H9 (cell line): ENCODE measurements at places on chromosomes 3 and 15. TPM values are rescaled to one million over a fixed set of nuclear protein-coding genes. Genes with fewer than 3 reads are reported as not detected.

NANOGP8 gene
- 88.4 and 91.5 TPM in 2 replicates for total RNA-seq

LRRC34 gene
- total RNA-seq = 4.6 and 5.1 TPM in 2 replicates

RHOV gene
- 3.9 and 4.3 TPM in 2 replicates for total RNA-seq

TIMP4 gene
- total RNA-seq = 8.4 and 8.5 TPM in 2 replicates

LMCD1 gene
- total RNA-seq = 19.2 and 22.1 TPM in 2 replicates

ITPKA gene
- 0.77 and 0.99 TPM in 2 replicates for total RNA-seq

C3orf22 gene
- not detected in 2 replicates for total RNA-seq

DNA sequence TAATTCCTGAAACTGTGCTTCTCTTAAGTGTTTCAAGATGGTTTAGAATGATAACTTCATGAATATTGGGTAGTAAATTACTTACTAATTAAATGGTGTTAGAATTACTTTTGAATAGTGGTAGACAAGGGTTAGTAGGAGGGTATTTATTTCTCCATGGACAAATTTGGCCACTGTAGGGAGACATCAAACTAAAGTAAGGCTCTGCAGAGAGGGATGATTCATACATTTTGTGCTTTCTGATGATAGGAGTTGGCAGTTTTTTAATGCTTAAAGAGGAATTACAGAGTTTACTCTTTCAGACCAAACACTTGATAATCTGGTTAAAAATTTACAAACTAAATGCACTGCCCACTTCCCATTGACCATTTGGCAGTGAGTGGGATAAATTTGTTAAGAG lies 127.6 kb downstream of the NAALADL2 start:
- no peak overlapping the region for H3K4me3 ChIP-seq
- H3K4me1 ChIP-seq = no peaks in the 10 kb centered on the region
- no peak overlapping the region for H3K27ac ChIP-seq
- no peaks in the 10 kb centered on the region for H3K36me3 ChIP-seq

DNA sequence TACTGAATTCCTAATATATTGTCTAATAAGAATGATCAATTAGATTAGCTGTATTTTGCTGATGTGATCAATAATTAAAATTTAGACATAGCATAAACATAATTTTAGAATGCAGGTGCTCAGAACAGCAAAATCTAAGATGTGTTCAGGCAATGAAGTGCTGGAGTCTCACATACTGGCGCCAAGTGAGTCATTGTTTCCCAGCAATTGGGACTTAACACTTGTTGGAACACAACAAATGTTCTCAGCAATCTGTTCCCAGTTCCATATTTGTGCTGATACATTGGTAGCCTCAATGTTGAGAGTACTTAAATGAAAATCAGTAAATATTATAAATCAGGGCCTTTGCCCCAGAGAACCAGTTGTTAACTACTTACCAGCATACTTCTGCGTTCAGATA lies 619.0 kb downstream of the ROBO1 start:
- H3K36me3 ChIP-seq = 0 out of 2 replicates have a peak, but pooled peaks cover 4% of the 10 kb centered on the region
- no peaks in the 10 kb centered on the region for H3K4me1 ChIP-seq
- H3K27ac ChIP-seq = no peak overlapping the region
- H3K27me3 ChIP-seq = no peaks in the 10 kb centered on the region

DNA sequence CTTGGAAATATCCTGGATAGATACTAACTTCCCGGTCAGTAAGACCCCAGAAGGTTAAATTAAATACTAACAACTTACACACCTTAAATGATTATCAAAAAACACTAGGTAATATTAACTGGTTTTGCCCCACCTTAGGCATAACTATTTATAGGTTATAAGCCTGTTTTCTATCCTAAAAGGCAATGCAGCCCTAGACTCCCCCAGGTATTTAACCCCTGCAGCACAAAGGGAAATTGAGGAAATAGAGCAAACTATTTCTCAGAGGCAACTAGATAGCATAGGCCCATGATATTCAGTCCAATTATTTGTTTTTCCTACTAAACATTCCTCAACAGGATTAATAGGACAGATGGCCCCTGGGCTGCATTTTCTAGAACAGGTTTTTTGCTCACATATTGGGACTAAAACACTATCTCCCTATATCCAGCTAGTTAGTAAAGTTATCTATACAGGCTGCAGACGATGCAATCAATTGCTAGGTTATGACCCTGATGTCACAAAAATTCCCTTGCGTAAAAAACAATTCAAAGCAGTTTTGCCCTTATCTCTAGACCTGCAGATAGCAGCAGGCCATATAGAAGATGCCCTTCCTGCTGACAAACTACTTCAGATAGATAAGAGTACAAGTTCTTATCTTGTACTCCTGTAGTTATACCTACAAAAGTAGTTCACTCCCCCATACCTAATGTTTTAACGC lies 221.3 kb downstream of the DTWD1 start:
- H3K4me1 ChIP-seq = no peaks in the 10 kb centered on the region
- H3K4me3 ChIP-seq = no peak overlapping the region
- H3K27ac ChIP-seq = no peak overlapping the region
- no peak for DNase-seq
- peaks cover 15% of the 10 kb centered on the region for H3K36me3 ChIP-seq
- H3K27me3 ChIP-seq = no peaks in the 10 kb centered on the region

GRCh38 chr15:98604983-98605382 lies 43.4 kb upstream of the IGF1R start:
- no peak for DNase-seq
- H3K4me1 ChIP-seq = peaks cover 6% of the 10 kb centered on the region; the same call in 1 of the 2 replicates
- peaks cover 6% of the 10 kb centered on the region for H3K36me3 ChIP-seq
- no peak overlapping the region for H3K27ac ChIP-seq

GRCh38 chr3:189144645-189145044 lies 27.1 kb upstream of the TPRG1 start:
- H3K27ac ChIP-seq = no peak overlapping the region
- H3K4me1 ChIP-seq = no peaks in the 10 kb centered on the region; the same call in 1 of the 2 replicates
- H3K4me3 ChIP-seq = no peak overlapping the region
- no peaks in the 10 kb centered on the region for H3K36me3 ChIP-seq

DNA sequence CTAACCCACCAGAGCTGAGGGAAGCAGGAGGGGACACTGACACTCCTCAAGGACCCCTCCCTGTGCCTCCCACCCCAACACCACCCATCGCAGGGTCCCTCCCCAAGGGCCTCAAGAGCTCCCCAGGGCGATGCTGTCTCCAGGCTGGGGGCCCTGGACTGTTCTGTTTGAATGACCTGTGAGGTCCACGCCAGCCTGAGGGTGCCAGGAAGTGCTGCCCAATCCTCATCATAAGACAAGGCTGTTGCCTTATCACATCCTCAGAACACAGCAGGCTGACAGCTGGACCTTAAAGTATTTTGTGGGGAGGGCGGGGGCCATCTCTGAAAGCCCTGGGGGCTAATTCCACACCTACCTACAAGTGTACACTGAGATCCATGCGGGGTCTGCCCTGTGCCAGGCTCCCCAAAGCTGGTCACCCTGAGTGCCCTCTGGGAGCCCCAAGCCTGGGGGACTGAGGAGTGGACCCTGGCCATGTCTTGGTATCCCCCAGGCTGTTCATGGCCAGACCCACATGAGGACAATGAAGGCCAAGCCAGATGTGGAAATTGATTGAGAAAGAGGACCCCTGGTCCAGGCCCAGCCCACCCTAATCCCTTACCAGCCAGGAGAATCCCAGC lies 23.8 kb upstream of the GOLGA6C start:
- no peaks in the 10 kb centered on the region for H3K27me3 ChIP-seq
- no peak for DNase-seq
- no peaks in the 10 kb centered on the region for H3K36me3 ChIP-seq
- no peak overlapping the region for H3K4me3 ChIP-seq

DNA sequence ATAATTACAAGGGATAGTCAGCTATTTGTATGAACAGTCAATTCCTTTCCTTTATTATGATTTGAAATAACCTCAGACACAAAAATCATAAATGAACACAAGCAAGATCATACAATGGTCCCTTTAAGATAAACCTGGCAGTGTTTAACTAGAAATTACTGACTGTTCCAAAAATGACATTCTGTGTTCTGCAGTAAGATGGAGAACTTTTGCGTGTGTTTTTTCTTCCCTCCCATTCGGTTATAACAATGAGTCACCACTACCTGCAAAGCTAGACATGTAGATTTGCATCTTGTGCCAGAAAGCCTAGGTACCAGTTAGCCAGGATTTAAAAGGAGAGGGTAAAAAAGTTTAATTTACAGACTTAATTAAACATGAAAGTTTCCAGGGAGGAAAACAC lies 248.2 kb upstream of the ADAMTS9 start:
- no peak for DNase-seq
- H3K36me3 ChIP-seq = peaks cover 6% of the 10 kb centered on the region
- no peaks in the 10 kb centered on the region for H3K4me1 ChIP-seq
- no peak overlapping the region for H3K27ac ChIP-seq
- H3K4me3 ChIP-seq = no peak overlapping the region

- no peaks in the 10 kb centered on the region for H3K27me3 ChIP-seq
- DNase-seq = no peak
- peaks cover 4% of the 10 kb centered on the region; the same call in 1 of the 2 replicates for H3K36me3 ChIP-seq
- no peaks in the 10 kb centered on the region for H3K4me1 ChIP-seq
- no peak overlapping the region for H3K4me3 ChIP-seq
These were observed 36.4 kb upstream of the EHHADH start for GRCh38 chr3:185290266-185290665.

GRCh38 chr3:110955301-110955880 lies 116.2 kb upstream of the NECTIN3 start:
- H3K4me1 ChIP-seq = no peaks in the 10 kb centered on the region
- H3K4me3 ChIP-seq = no peak overlapping the region
- H3K27ac ChIP-seq = no peak overlapping the region
- no peak for DNase-seq
- no peaks in the 10 kb centered on the region for H3K27me3 ChIP-seq
- H3K36me3 ChIP-seq = peaks cover 7% of the 10 kb centered on the region; the same call in 2 of the 3 replicates

- no peak overlapping the region for H3K4me3 ChIP-seq
- H3K4me1 ChIP-seq = no peaks in the 10 kb centered on the region; the same call in 1 of the 2 replicates
- no peaks in the 10 kb centered on the region for H3K27me3 ChIP-seq
- no peak for DNase-seq
- no peak overlapping the region for H3K27ac ChIP-seq
These were observed 22.0 kb downstream of the ZNF710 start for GRCh38 chr15:90022905-90023700.

DNA sequence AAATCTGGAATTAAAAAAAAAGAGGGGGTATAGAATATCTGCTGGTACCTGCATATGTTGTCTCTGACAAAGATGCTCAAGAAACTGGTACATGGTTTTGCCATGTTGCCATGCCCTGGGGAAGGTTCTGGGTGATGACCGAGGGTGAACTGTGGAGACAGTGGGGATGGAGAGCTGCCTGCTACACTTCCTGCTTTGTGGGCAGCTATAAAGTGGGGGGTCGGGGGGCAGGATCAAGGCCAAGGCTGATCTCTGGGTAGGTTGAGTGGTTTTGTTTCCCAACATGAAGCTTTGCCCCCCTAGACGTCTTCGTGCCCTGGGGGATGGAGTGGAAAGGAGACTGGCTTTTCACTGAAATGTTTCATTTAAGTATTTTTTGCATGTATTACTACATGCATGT lies 74.6 kb downstream of the IQSEC1 start:
- H3K4me3 ChIP-seq = no peak overlapping the region
- no peaks in the 10 kb centered on the region for H3K27me3 ChIP-seq
- H3K4me1 ChIP-seq = 0 out of 2 replicates have a peak, but pooled peaks cover 3% of the 10 kb centered on the region

DNA sequence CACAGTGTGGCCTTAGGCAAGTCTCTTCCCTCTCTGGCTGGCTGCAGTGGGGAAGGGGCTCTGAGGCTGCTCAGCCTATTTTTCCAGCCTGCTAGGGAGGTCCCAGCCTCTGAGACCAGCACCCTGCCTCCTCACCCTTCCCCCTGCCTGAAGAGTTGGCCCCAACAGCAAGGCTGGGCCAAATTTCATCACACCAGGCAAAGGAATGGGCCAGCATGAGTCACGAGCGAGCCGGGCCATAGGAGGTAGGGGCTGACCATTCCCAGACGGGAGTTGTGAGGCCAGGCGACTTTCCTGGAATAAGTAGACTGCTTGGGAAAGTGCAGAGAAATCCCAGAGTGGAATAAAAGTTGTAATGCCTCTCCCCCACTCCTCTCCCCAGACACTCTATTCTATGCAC lies 5.7 kb upstream of the FBLN2 start:
- H3K4me1 ChIP-seq = no peaks in the 10 kb centered on the region; the same call in 1 of the 2 replicates
- no peak overlapping the region for H3K4me3 ChIP-seq
- H3K27ac ChIP-seq = no peak overlapping the region
- H3K36me3 ChIP-seq = no peaks in the 10 kb centered on the region

DNA sequence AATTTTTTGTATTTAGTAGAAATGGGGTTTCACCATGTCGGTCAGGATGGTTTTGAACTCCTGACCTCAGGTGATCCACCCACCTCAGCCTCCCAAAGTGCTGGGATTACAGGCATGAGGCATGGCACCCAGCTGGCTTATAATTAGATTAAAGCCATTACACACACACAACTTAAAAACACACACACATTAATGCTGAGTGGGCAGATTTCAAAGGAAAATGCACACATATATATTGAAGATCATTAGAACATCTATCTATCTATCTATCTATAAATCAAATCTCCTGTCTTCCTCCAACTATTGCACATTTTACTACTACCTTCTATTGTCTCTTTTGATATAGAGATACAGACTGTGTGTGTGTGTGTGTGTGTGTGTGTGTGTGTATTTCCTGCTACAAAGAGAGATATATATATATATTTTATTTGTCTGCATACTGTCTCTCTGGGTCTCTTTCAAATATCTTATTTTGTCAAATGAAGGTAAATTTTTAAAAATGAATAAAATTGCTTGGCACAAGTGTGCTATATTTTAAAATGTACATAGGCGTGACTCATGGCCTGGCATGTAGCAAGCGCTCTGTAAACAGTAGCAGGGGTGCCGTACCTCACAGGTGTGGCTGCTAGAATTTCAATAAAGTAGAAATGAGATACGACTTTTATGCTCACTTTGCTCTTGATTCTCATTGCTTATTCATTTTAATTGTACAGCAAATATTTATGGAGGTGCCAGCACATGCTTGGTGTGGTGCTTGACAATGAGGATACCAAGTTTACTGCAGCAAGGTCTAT lies 655.8 kb downstream of the AGBL1 start:
- H3K27ac ChIP-seq = no peak overlapping the region
- H3K4me3 ChIP-seq = no peak overlapping the region
- no peaks in the 10 kb centered on the region for H3K4me1 ChIP-seq
- no peaks in the 10 kb centered on the region for H3K36me3 ChIP-seq
- no peak for DNase-seq
- no peaks in the 10 kb centered on the region for H3K27me3 ChIP-seq

GRCh38 chr3:8445861-8446260 lies 55.8 kb upstream of the LMCD1 start:
- no peak overlapping the region for H3K4me3 ChIP-seq
- no peaks in the 10 kb centered on the region for H3K27me3 ChIP-seq
- no peak for DNase-seq
- H3K4me1 ChIP-seq = no peaks in the 10 kb centered on the region

DNA sequence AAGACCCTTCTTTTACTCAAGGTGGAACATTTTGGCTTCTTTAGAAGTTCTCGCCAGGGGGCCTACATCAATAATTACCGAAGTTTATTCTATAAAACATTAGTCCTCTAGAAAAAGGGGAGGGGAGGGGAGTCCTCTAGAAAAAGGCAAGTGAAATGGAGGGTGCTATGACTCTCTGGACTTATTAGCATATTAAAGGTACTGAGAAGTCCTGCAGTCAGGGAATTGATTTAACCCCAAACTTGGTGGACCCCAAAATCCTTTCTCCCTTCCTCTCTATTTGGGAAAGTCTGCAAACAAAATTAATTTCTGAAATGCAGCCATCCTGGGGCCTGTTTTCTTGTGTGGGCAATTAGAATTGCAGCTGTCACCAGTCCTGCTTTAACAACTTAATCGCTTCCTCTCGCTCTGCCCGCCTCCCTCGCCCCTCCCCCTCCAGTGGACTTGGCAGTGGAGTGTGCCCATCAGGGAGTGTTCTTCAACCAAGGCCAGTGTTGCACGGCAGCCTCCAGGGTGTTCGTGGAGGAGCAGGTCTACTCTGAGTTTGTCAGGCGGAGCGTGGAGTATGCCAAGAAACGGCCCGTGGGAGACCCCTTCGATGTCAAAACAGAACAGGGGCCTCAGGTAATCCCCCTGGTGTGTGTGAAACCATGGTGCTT lies 18.9 kb upstream of the LRRK1 start:
- H3K36me3 ChIP-seq = no peaks in the 10 kb centered on the region
- H3K4me3 ChIP-seq = no peak overlapping the region
- no peaks in the 10 kb centered on the region for H3K27me3 ChIP-seq
- H3K27ac ChIP-seq = no peak overlapping the region
